A549 treated with AZD2906 at 1 μM for 4 hours (cell line): ENCODE measurements at places on chromosomes 6 and 20. TPM values are rescaled to one million over a fixed set of nuclear protein-coding genes. Genes with fewer than 3 reads are reported as not detected.

Gene RBCK1
- total RNA-seq: 108 to 152 TPM (median 145 TPM) in 5 replicates

Gene FAM209B
- 0.20 to 0.40 TPM (median 0.33 TPM) in 5 replicates for total RNA-seq

Gene SLC17A9
- 0.02 to 0.16 TPM (median 0.13 TPM) in 5 replicates for total RNA-seq

Gene CCDC170
- total RNA-seq: 0.05 to 0.14 TPM (median 0.08 TPM) in 5 replicates
